ENCODE measurements at places on chromosomes 12 and 14.

- DNase-seq = no peak
- no peak overlapping the region for H3K27ac ChIP-seq
- H3K4me3 ChIP-seq = no peak overlapping the region
- H3K4me1 ChIP-seq = peaks cover 5% of the 10 kb centered on the region
- H3K36me3 ChIP-seq = no peaks in the 10 kb centered on the region
- H3K27me3 ChIP-seq = peaks cover 4% of the 10 kb centered on the region
Measured at GRCh38 chr12:95197636-95198035, 19.6 kb downstream of the FGD6 start.

DNA sequence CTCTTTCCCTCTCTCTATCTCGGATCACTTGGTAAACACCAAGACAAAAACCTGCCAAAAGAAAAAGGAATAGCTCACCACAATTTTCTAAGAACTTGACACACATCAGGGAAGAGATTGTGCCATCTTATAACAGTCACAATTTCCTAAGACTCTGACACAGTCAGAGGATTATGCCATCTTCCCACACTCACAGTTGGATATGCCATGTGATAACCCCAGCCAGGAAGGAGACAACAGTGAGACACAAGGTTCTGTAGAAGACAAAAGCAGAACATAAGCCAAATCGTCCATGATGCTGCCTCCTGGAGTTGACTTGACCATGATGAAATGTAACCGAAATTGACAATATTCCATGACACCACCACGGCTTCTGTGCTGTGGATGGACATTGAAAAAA, 2.8 kb upstream of the CLEC9A start:
- H3K27ac ChIP-seq = no peak overlapping the region
- H3K4me1 ChIP-seq = no peaks in the 10 kb centered on the region
- no peak for DNase-seq
- H3K27me3 ChIP-seq = no peaks in the 10 kb centered on the region

- no peaks in the 10 kb centered on the region for H3K36me3 ChIP-seq
- H3K27ac ChIP-seq = no peak overlapping the region
- no peaks in the 10 kb centered on the region for H3K4me1 ChIP-seq
- no peaks in the 10 kb centered on the region for H3K27me3 ChIP-seq
- no peak overlapping the region for H3K4me3 ChIP-seq
Measured at GRCh38 chr14:104434214-104435076, 145.1 kb upstream of the C14orf180 start.

- H3K27me3 ChIP-seq = no peaks in the 10 kb centered on the region
- DNase-seq = peak; percentile 37
- H3K36me3 ChIP-seq = no peaks in the 10 kb centered on the region
- peaks cover 43% of the 10 kb centered on the region for H3K4me1 ChIP-seq
- H3K27ac ChIP-seq = peak overlapping the region; percentile 100
- H3K4me3 ChIP-seq = peak overlapping the region; percentile 25
Measured at GRCh38 chr12:19432309-19433170, 6.8 kb upstream of the AEBP2 start.

DNA sequence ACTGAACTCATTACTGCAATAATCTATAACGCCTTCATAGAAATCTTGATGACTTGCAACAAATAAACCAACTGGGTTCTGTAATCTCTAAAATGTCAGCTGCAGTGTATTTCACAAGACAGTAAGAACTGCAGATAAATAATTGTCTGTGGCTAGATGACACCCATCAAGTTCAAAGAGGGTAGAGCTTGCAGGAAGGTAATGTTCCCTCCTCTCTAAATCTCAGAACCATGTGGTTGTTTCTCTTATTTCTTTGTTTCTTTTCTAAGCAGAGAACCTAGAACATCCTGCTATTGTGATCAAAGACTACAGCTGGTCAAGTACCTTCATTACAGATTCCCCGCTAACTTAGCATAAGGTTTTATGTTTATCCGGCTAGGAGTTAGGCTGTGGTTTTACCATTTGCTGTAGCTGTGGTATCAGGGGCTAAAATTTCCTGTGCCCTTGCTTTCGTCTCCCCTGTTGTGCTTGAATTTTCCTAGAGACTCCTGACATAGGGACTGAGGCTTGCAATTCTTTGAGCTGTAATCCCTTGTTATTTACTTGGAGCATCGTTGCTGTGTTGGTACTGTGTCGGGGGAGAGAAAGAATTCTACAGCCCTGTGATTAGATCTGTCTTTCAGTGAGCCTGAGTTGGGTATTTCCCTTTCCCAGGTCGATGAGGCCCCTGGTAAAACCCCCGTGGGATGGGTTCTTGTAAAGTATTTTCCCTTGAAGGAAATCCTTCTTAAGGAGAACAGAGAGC, 253.1 kb upstream of the BTG1 start:
- DNase-seq = no peak
- H3K36me3 ChIP-seq = peaks cover 36% of the 10 kb centered on the region
- H3K27ac ChIP-seq = peak overlapping the region; percentile 96
- H3K4me3 ChIP-seq = peak overlapping the region; percentile 49
- H3K27me3 ChIP-seq = no peaks in the 10 kb centered on the region
- H3K4me1 ChIP-seq = peaks cover 99% of the 10 kb centered on the region

DNA sequence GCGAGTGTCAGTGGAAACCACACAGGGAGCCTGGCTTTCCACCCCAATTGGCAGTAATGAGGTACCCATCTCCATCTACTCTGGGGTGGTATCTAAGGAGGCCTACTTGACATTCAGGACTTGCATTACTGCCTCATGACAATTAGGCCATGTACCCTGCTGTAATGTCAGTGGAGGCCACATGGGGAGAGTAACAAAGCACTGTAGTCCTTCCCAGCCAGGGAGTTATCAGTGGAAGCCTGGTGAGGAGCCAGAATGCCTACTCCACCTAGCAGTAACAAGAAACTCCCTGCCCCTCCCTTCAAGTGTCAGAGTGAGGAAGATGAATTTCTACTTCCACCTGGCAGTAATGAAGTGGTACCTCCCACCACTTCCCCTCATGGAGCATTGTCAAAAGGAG, 12.5 kb downstream of the TIMM9 start:
- DNase-seq = no peak
- H3K27me3 ChIP-seq = no peaks in the 10 kb centered on the region
- H3K4me1 ChIP-seq = peaks cover 30% of the 10 kb centered on the region
- H3K36me3 ChIP-seq = peaks cover 88% of the 10 kb centered on the region
- H3K27ac ChIP-seq = no peak overlapping the region

DNA sequence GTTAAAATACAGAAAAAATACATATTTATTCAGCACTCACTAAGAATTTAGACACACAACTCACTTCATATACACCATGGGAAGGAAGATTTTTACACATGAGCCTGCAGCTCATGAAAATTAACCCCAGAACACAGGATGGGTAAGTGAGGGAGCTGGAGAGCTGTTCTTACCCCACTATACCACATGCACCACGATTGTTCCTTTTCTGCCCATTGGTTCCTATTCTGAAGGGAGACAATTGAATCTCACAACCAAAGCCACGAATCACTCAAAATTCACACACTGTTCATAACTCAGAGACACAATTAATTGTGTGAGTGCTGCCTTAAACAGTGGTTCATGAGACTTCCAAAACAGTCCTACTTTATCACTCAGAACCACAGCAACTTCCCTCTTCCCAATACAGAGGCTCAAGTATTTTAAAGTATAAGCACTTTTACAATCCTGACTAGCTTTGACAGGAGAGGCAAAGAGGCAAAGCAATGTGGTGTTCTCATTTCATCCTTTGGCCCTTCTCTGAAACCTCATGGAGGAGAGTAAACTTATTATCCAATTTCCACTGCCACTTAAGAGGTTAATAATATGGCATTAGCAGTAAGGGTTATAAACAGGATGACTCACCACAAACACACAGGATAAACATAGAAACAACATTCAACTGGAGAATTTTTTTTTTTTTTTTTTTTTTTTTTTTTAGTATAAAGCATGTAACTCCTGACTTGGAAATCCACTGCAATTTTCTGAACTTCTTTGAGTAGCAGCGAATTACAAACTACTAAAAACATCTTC, 59.5 kb downstream of the ITPR2 start:
- H3K4me1 ChIP-seq = peaks cover 19% of the 10 kb centered on the region
- no peak overlapping the region for H3K27ac ChIP-seq
- no peak overlapping the region for H3K4me3 ChIP-seq
- H3K27me3 ChIP-seq = no peaks in the 10 kb centered on the region

GRCh38 chr12:76646366-76646765, 86.8 kb upstream of the OSBPL8 start:
- no peaks in the 10 kb centered on the region for H3K36me3 ChIP-seq
- H3K4me1 ChIP-seq = no peaks in the 10 kb centered on the region
- DNase-seq = no peak
- no peak overlapping the region for H3K27ac ChIP-seq

DNA sequence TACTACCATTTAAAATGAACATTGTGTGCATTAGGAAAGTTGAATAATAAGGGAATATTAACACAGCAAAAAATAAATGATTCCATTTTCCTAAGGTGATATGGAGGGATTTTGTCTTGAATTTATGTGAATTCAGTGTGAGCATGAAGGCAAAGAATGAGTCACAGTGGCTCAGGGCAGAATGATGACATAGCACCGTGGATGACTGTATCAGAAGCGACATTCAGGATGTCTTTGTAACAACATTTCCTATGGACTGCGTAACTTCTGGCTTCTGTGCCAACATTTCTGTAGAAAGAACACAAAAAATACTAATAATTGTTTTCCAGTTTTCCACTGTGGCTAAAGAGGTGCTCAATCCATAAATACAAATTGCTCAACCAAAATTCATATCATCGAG, 54.6 kb downstream of the TTC8 start:
- H3K36me3 ChIP-seq = peaks cover 31% of the 10 kb centered on the region
- DNase-seq = no peak
- H3K4me3 ChIP-seq = no peak overlapping the region
- H3K4me1 ChIP-seq = no peaks in the 10 kb centered on the region

GRCh38 chr14:98131406-98131805, 1140.6 kb downstream of the BCL11B start:
- H3K27ac ChIP-seq = no peak overlapping the region
- H3K4me3 ChIP-seq = no peak overlapping the region
- H3K4me1 ChIP-seq = peaks cover 45% of the 10 kb centered on the region
- H3K36me3 ChIP-seq = no peaks in the 10 kb centered on the region

DNA sequence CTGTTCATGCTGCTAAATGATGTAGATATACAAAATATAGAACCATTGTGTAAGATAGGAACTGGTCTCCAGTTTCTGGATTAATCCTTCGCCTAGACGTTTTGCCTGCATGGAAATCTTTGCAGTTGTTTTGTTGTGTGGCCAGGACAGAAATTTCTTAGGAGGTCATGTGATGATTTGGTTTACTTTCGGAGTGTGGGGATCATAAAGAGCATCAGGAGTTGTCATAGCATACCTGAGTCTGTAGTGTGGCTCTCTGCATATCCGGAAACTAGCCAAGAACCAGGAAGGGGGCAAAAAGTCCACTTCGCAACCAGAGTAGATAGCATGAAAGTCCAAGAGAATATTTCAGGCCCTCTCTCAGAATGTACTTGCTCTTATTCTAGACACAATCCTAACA, 3.1 kb downstream of the SAMD4A start:
- H3K4me3 ChIP-seq = no peak overlapping the region
- peaks cover 38% of the 10 kb centered on the region for H3K36me3 ChIP-seq
- H3K27me3 ChIP-seq = peaks cover 18% of the 10 kb centered on the region
- H3K4me1 ChIP-seq = peaks cover 27% of the 10 kb centered on the region
- no peak overlapping the region for H3K27ac ChIP-seq
- DNase-seq = no peak

DNA sequence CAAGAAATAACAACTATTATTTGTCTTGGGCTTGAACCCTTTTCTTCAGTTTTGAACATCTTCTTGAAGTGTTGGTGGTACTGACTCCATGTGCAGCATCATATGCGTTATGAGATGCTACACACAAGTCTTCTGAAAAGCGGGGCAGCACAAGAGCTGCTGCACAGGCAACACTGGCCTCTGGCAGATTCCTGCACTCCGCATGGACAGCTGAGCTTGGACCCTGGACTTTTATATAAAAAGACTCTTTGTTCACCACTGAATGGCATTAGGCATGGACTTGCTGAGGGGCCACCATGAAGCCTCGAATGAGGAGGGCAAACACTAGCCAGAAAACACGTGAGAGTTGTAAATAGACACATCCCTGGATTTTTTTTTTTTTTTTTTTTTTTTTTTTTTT, 210.8 kb upstream of the NPAS3 start:
- no peak overlapping the region for H3K4me3 ChIP-seq
- H3K27me3 ChIP-seq = no peaks in the 10 kb centered on the region
- no peaks in the 10 kb centered on the region for H3K4me1 ChIP-seq
- H3K36me3 ChIP-seq = no peaks in the 10 kb centered on the region
- no peak for DNase-seq
- no peak overlapping the region for H3K27ac ChIP-seq

- no peaks in the 10 kb centered on the region for H3K4me1 ChIP-seq
- no peak for DNase-seq
- no peaks in the 10 kb centered on the region for H3K36me3 ChIP-seq
- no peak overlapping the region for H3K27ac ChIP-seq
- H3K4me3 ChIP-seq = no peak overlapping the region
- peaks cover 11% of the 10 kb centered on the region for H3K27me3 ChIP-seq
Measured at GRCh38 chr12:112828541-112828940, 37.0 kb downstream of the RPH3A start.

DNA sequence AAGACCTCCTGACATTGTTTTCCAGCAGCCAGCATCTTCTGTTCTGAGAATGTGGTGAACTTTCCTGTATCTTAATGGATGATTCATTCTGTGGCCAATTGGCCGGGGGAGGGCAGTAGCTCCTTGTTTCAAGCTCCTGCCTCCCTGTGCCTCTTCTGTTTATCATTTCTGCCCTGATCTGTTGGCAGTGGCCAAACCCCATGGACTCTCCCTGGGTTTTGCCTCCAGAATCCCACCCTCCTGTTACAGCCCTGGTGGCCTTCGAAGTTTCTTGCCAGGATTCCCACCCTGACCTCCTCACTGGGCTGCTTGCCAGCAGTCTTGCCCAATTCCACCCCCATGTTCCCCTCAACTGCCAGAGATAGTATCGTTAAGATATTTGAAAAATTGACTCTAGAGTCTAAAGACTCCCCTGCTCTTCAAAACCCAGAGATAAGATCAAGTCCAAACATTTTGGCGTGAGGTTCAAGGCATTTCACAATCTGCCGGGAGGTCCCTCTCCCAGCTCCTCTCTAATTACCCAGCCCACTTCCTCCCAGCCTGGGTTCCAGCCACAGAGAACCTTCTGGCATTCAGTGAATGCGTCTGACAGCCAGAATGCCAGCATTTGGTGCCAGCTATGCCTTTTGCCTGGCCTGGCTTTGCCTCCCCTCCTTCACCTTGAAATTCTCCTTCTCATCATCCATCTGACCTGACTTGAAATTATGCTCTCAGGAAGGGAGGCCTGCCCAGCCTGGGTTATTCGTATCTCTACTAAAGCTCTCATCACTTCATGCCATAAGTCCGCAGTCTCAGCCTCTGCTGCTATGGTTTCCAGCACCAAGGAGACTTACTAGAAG, 37.7 kb upstream of the TXNRD1 start:
- peaks cover 6% of the 10 kb centered on the region for H3K27me3 ChIP-seq
- no peak overlapping the region for H3K27ac ChIP-seq
- peaks cover 10% of the 10 kb centered on the region for H3K4me1 ChIP-seq
- no peaks in the 10 kb centered on the region for H3K36me3 ChIP-seq

All from activated T-cell treated with anti-CD3 and anti-CD28 coated beads, Interleukin-2, amount 50 U/mL, for 24 hours (primary cell).